ENCODE measurements at places on chromosomes 1 and 21.

GRCh38 chr1:20100632-20101355 is 18.5 kb downstream of the PLA2G2D start:
- DNase-seq: peak; percentile 56
- H3K4me3 ChIP-seq: no peak overlapping the region
- no peak overlapping the region for H3K27ac ChIP-seq
- no peaks in the 10 kb centered on the region for H3K4me1 ChIP-seq

DNA sequence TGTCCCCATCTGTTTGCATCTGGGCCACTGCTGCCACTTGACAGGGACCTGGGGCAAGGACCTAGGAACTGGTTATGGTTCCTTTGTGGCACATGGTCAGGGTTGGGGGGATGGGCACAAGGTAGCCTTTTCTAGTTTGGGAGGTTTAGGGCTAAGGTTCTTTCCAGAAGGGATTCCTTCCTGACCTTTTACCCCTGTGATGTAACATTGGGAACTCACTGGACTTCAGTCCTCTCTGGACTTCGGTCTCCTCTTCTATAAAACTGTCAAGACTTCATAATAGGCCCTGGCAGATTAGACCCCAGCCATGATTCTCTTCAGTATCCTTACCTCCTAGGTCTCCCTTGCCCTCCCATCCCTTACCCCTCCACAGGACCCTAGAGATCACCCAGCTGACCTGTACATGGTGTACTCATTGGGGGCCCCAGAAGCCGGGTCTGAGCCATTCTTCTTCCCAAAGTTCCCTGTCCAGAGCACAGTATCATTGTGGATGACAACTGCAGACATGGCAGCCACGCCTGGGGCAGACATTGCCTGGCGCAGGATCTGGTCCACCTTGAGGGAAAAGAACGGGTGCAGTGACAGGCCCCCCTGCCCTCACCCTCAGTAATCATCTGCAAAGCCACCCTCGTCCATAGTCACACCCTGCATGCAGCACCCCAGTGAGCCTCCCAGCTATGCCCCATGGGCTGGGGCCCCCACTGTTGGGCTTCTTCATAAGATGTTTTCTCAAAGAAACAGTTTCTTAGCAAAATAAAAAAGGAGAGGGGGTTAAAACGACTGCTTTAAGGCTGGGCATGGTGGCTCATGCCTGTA is 12.9 kb downstream of the LACTBL1 start:
- no peaks in the 10 kb centered on the region for H3K4me1 ChIP-seq
- no peaks in the 10 kb centered on the region for H3K27me3 ChIP-seq
- no peak for DNase-seq
- no peaks in the 10 kb centered on the region for H3K36me3 ChIP-seq
- no peak overlapping the region for H3K4me3 ChIP-seq

- no peaks in the 10 kb centered on the region for H3K27me3 ChIP-seq
- H3K4me1 ChIP-seq: no peaks in the 10 kb centered on the region
- H3K27ac ChIP-seq: no peak overlapping the region
- H3K36me3 ChIP-seq: no peaks in the 10 kb centered on the region
- DNase-seq: no peak
- H3K4me3 ChIP-seq: no peak overlapping the region
These were observed 123.1 kb downstream of the CLIC6 start for GRCh38 chr21:34791776-34792503.

DNA sequence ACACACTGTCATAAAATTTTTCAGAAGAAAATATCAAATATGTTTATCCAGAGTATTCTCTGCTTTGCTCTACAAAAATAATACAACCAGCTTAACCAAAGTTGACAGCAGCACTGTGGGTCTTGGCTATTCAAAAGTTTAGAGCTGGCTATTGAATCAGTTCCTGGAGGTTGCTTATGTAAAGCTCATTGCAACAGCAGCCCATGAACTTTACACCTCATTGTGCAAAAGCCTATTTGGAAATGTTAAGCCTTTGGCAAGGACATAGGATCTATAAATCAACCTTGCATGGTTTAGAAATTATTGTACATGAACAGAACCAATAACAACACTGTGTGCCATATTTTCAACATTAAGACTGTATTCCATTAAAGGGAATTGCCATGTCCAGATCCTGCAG is 714.9 kb downstream of the ADGRL2 start:
- no peak overlapping the region for H3K27ac ChIP-seq
- no peaks in the 10 kb centered on the region for H3K27me3 ChIP-seq
- no peaks in the 10 kb centered on the region for H3K36me3 ChIP-seq
- H3K4me3 ChIP-seq: no peak overlapping the region
- no peaks in the 10 kb centered on the region for H3K4me1 ChIP-seq

DNA sequence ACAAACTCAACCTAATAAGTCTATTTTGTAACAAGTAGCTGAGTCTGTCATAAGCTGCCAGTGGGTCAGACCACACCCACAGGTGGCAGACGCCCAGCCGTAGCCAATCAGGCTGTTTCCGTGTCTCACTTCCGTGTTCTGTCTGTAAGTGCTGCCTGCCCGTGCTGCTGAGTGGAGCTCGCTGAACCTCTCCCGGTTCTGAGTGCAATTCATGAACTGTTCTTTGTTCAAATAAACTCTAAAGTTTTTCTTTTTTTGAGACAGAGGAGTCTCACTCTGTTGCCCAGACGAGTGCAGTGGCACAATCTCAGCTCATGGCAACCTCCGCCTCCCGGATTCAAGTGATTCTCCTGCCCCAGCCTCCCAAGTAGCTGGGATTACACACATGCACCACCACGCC is 25.1 kb downstream of the POFUT2 start:
- no peaks in the 10 kb centered on the region for H3K27me3 ChIP-seq
- no peaks in the 10 kb centered on the region for H3K4me1 ChIP-seq
- no peak overlapping the region for H3K4me3 ChIP-seq
- no peaks in the 10 kb centered on the region for H3K36me3 ChIP-seq
- H3K27ac ChIP-seq: no peak overlapping the region
- DNase-seq: no peak

GRCh38 chr1:36699113-36699911 is 216.6 kb upstream of the CSF3R start:
- DNase-seq: no peak
- no peaks in the 10 kb centered on the region for H3K36me3 ChIP-seq
- H3K27me3 ChIP-seq: peaks cover 17% of the 10 kb centered on the region
- no peak overlapping the region for H3K27ac ChIP-seq
- no peak overlapping the region for H3K4me3 ChIP-seq
- H3K4me1 ChIP-seq: peaks cover 5% of the 10 kb centered on the region

DNA sequence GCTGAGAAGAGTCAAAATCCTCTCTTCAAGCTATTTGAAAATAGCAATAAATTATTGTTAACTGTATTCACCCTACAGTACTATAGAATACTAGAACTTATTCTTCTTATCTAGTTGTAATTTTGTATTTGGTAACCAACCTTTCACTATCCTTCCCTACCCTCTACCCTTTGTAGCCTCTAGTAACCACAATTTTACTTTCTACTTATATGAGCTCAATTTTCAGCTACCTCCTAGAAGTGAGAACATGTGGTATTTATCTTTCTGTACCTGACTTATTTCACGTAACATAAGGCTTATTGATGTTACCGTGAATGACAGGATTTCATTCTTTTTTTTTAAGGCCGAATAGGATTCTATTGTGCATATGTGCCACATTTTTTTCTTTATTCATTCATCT is 30.0 kb downstream of the ZC3H11B start:
- H3K27ac ChIP-seq: no peak overlapping the region
- H3K27me3 ChIP-seq: no peaks in the 10 kb centered on the region
- DNase-seq: no peak
- H3K4me1 ChIP-seq: no peaks in the 10 kb centered on the region
- H3K36me3 ChIP-seq: no peaks in the 10 kb centered on the region

GRCh38 chr1:64133036-64133435 is 70.4 kb upstream of the UBE2U start:
- no peaks in the 10 kb centered on the region for H3K27me3 ChIP-seq
- no peaks in the 10 kb centered on the region for H3K4me1 ChIP-seq
- no peak overlapping the region for H3K4me3 ChIP-seq
- H3K36me3 ChIP-seq: no peaks in the 10 kb centered on the region

DNA sequence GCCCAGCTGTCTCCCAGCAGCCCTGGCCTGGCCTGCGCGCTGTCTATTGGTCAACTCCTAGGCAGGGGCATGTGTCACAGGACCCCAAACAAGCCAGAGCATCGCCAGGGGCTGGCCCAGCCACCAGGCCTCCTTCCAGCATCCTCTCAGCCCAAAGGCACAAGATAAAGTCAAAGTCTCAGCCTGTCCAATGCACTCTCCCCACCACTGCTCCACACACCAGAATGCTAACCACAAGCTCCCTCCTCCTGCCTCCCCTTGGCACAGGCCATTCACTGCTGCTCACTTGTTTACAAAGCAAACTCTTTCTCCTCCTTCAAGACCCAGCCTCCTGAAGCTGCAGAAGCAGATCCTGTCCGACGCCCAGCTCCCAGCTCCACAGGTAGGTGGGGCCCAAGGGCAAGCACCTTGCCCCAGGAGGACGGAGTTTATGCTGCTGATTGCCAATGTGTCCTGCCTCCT is 133.4 kb downstream of the DMRTB1 start:
- no peaks in the 10 kb centered on the region for H3K4me1 ChIP-seq
- no peak overlapping the region for H3K4me3 ChIP-seq

DNA sequence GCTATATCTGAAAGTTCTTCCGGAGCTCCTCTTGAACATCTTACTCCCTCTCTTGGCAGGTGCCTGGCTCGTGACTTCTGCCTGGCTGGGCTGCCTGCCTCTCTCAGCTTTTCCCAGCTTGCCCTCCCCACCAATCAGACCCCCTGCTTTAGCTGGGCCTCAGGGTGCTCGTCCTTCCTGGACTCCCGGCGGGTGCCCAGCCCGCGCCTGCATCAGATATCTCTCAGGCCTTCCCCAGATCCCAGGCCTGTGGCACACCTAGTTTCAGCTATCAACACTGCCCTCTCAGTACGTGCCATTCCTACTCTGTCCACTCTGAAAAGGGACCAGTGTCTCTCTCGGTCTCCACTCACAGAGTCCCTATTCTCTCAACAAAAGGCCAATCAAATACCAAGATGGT is 96.5 kb upstream of the CLDN14 start:
- no peak for DNase-seq
- H3K27ac ChIP-seq: no peak overlapping the region
- H3K4me3 ChIP-seq: no peak overlapping the region
- peaks cover 2% of the 10 kb centered on the region for H3K27me3 ChIP-seq
- no peaks in the 10 kb centered on the region for H3K4me1 ChIP-seq

DNA sequence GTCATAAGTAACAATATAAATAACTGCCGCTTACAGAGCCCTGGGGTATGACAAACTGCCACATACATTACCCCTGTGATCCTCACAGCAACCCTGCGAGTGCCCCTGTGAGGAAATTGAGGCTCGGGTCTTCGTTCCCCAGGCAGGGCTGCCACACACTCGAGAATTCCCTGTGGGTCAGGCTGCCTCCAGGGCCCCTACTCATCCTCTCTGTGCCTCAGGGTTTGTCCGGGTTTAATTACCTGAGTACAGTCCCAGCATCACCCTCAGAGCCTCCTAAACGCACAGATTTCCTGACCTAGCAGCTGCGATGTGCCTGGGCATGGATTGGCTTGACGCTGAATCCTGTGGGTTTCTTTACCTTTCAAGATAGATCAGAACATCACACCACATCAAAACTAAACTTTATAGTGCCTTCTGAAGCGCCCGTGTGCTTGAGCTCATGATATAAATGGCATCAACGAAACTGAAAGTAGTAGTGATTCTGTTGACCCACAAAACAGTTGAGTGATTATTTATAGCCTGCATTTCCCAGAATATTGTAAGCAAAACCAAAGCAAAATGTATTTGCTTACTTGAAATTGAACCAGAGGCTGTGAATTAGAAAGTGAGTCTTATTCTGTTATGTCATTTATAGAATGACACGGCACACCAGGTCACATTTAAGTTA is 14.0 kb downstream of the SLC37A1 start:
- no peaks in the 10 kb centered on the region for H3K27me3 ChIP-seq
- no peak overlapping the region for H3K4me3 ChIP-seq
- no peaks in the 10 kb centered on the region for H3K36me3 ChIP-seq
- no peak for DNase-seq

DNA sequence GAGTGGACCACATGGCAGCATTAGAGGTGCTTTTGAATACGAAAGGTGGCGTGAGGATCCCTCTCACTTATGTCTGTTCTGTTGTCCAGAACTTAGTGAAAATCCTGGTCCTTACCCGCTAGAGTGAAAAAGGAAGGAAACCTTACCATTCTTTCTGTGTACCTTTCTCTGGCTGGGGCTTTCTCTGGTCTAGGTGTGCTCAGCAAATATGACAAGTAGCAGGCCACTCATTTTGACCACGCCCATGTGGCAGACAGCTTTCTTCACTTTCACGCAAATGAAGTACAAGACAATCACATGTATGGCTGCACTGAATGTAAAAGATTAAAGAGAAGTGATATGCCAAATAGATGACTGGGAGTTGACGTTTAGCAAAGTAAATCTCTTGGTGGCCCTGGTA is 131.9 kb downstream of the FGGY start:
- H3K36me3 ChIP-seq: no peaks in the 10 kb centered on the region
- no peak overlapping the region for H3K4me3 ChIP-seq
- no peak overlapping the region for H3K27ac ChIP-seq
- H3K4me1 ChIP-seq: peaks cover 3% of the 10 kb centered on the region
